ENCODE measurements at places on chromosomes 1 and 21.

- DNase-seq = no peak
These were observed 15.8 kb downstream of the UBE4B start for GRCh38 chr1:10048601-10049000.

DNA sequence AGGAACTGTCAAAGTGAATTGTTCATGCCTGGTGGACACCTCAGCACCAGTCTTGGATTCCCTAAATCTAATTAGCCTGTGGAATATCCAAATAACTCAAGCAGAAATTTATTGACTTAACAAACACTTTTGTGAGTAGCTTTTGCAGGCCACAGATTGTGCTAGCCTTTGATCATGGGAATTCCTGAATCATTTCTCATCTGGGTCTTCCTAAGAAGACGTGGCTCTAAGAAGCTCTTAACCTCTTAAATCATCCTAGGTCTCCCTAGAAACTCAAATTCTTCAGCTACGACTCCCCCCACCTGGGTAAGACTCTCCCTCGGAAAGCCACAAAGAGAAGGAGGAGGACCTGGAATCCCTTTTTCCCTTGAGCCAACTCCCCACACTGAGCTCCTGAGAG, 53.8 kb upstream of the PSEN2 start:
- DNase-seq = no peak

GRCh38 chr1:66778266-66778665, 22.8 kb downstream of the INSL5 start:
- DNase-seq = no peak

- DNase-seq = no peak
These were observed 4.8 kb downstream of the KIAA1614 start for GRCh38 chr1:180917306-180918065.

DNA sequence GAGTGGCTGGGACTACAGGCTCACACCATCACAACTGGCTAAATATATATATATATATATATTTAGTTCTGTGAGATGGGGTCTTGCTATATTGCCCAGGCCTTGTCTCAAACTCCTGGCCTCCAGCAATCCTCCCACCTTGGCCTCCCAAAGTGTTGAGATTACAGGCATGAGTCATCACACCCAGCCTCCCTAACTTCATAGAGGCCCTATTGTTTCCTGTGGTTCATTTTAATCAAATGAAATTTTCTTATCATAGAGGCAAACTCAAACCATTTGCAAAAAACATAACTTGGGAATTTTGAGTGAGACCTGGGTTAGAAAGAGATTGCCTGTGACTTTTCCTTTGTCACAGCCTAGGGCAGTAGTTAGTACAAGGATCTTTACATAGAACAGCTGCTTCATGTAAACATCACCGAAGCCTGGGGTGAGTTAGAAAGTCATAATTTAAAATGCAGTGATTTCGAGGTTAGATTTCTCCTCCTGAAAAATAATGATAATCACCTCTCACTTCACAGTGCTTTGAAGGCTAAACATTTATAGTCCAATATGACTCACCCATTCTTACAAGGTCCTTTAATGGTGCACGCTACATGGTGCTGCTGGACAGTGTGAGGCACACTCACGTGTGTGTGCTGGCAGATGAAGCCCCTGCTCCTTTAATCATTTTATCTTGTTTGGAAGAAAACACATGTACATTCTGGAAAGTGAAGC, 188.9 kb downstream of the RHOU start:
- no peak for DNase-seq

GRCh38 chr1:15758343-15758931, at the start of gene FBLIM1:
FBLIM1 (plus strand) TSS chr1:15758795; CDS start chr1:15764984, 6,189 bp downstream.
- DNase-seq = no peak

DNA sequence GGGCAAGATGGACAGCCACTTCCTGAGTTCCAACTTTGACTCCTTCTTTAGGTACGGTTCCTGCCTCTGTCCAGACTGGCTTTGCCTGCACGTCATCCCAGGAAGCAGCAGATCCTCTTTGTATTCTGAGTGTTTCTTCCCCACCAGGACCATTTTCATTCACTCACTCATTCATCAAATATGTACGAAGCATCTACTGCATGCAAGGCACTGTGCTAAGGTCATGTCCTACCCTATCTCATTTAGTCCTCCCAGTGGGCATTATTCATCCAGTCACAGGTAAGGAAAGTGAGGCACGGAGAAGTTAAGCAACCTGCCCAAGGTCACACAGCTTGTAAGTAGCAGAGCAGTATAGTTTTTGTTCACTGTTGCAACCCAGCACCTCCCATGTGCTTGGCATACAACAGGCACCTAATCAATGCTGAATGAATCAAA, 13.9 kb downstream of the CRYBG2 start:
- no peak for DNase-seq

DNA sequence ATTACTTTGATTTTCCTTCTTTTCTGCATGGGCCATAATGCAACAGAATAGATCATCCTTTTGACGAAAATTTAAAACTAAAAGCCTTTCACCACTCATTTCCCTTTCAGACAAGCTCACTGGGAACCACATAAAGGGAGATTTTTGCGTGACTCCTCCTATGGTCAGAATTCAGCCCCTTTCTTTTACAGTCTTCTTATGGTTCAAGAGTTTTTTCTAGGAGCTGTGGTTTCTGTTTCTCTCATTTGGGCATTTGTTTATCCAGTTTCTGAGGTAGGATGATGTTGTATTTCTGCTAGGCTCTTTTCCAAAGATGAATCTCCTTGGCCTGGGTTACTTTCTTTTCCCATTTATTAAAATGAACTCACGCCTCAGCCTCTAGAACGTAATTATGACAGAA, 16.9 kb downstream of the RGS1 start:
- no peak for DNase-seq

- DNase-seq = no peak
These were observed 81.9 kb downstream of the CASZ1 start for GRCh38 chr1:10714337-10715114.

GRCh38 chr1:61506944-61507500, 217.9 kb downstream of the TM2D1 start:
- no peak for DNase-seq

DNA sequence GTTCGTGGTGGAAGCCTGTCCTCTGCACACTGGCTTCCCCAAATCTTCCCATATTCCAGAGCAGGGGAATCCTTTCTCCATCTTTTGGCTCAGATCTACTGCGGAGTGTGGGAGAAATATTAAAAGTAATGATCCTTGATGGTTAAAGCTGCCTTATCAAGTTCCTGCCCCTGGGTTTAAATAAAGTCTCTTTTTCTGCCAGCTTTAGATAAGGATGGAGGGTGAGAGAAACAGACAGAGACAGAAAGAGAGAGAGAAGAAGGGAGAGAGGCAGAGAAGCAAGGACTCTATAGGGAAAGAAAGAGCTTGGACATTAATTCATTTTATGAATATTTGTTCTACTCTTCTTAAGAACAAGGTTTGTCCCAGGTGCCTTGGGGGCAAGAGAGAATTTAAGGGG, 98.0 kb downstream of the KCNJ15 start:
- DNase-seq = no peak

GRCh38 chr1:231160895-231161666, 777 bp upstream of the TRIM67 start:
- peak; percentile 53 for DNase-seq

GRCh38 chr1:67668660-67669059, 16.3 kb upstream of the GADD45A start:
- no peak for DNase-seq

DNA sequence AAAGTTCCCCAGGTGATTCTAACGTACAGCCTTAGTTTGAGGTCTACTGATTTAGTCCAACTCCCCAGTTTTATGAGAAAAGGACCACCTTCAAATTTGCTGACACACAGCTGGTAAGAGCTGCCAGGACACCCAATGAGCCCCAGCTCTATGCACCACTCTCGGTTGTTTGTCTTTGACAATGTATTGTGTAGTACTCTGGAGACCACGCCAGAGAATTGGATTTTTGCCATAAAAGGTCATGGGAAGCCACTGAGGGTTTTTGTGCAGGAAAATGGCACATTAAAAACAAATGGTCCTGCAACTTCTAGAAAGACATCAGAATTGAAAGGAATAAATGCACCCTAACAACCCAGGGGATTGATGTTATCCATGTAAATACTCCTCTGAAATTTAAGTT, 7.1 kb upstream of the IER5 start:
- no peak for DNase-seq

Data from head of caudate nucleus (tissue), 42 donors.